ENCODE measurements at places on chromosomes 4 and X. TPM values are rescaled to one million over a fixed set of nuclear protein-coding genes. Genes with fewer than 3 reads are reported as not detected.

Gene ZXDA
- 5.3 TPM for total RNA-seq

Gene WDR17
- total RNA-seq = 0.63 TPM

Gene RAB39B
- 0.55 TPM for total RNA-seq

- H3K4me1 ChIP-seq = no peaks in the 10 kb centered on the region
- no peak overlapping the region for H3K27ac ChIP-seq
- H3K27me3 ChIP-seq = no peaks in the 10 kb centered on the region
Observed at GRCh38 chr4:183591301-183591700, 67.7 kb downstream of the RWDD4 start.

DNA sequence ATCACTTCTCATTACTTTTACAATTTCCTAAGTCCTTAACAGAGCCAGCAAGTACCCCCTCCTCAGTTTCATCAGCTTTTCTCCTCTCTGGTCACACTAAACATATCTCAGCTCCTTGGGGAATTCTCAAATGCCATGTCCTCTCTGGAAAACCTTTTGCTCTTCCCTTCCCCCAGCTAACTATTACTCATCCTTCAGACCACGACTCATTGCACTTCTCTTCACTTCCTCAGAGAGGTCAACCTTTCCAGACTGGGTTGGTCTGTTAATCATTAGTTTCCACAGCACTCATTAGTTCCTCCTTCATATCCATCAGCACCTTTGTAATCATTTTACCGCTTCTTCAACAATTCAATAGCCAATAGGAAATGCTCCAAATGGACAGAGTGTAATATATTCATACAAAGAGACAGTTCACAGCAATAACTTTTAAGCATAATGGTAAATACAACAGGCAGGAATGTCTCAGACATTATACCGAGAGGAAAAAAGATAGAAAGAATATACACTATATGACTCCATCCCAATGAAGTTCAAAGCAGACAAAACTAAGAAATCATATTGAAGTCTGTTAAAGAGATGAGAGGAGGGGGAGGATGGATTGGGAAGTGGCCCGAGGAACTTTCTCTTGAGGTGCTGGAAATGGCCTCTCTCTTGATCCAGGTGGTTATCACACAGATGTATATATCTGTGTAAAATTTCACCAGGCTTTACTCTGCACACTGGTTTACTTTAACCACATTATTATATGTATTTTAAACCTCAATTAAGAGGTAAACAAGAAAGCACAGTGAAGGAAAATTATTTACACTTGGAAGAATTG is 39.6 kb downstream of the DDX60L start:
- H3K36me3 ChIP-seq = no peaks in the 10 kb centered on the region
- H3K4me3 ChIP-seq = no peak overlapping the region
- H3K27ac ChIP-seq = no peak overlapping the region
- H3K4me1 ChIP-seq = no peaks in the 10 kb centered on the region
- no peak for DNase-seq

GRCh38 chr4:154164931-154165839 is 326.4 kb downstream of the DCHS2 start:
- H3K27me3 ChIP-seq = no peaks in the 10 kb centered on the region
- H3K4me1 ChIP-seq = no peaks in the 10 kb centered on the region
- H3K4me3 ChIP-seq = no peak overlapping the region
- DNase-seq = peak; percentile 64
- H3K36me3 ChIP-seq = no peaks in the 10 kb centered on the region

DNA sequence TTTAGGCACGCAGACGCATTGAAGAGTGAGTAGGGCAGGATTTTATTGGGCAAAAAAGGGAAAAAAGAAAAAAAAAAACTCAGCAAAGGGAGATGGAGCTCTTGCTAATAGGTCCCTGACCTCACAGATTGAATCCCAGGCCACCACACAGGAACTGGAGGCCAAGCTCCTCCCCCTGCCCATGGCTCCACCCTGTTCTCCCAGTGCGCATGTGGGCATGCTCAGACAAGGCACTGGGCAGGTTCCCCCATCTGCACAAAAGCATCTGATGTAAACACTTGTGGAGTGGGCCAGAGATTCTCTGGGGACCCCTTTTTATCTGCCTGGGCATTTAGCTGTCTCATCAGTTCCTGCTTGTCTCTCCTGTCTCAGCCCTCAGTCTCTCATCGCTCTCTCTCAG is 9.5 kb downstream of the FRMD7 start:
- H3K27me3 ChIP-seq = no peaks in the 10 kb centered on the region
- no peaks in the 10 kb centered on the region for H3K36me3 ChIP-seq
- H3K27ac ChIP-seq = no peak overlapping the region
- DNase-seq = no peak

DNA sequence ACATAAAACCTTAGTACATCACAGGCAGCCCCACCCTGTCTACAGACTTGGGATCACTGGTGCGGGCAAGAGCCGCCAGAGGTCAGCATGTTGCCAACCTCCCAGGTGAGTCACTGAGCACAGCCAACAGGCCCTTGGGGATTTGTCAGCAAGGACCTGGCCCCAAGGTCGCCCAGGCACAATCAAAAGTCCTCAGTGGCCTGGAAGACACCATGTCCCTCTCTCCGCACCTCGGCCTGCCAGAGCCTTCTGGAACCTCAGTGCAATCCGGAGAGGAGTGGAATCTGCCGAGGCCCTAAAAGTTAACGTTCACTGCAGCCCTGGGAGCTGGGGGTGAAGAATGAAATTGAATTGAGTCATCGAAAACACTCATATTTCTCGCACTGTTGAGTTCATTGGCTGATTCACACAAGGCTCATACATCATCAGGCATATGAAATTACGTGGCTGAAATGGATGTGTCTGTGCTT is 74.3 kb downstream of the WFS1 start:
- H3K36me3 ChIP-seq = no peaks in the 10 kb centered on the region
- no peaks in the 10 kb centered on the region for H3K4me1 ChIP-seq
- DNase-seq = no peak
- no peaks in the 10 kb centered on the region for H3K27me3 ChIP-seq
- H3K4me3 ChIP-seq = no peak overlapping the region
- no peak overlapping the region for H3K27ac ChIP-seq

- no peak overlapping the region for H3K4me3 ChIP-seq
- no peak overlapping the region for H3K27ac ChIP-seq
- DNase-seq = no peak
- H3K36me3 ChIP-seq = no peaks in the 10 kb centered on the region
- no peaks in the 10 kb centered on the region for H3K27me3 ChIP-seq
- no peaks in the 10 kb centered on the region for H3K4me1 ChIP-seq
Observed at GRCh38 chr4:154877110-154877760, 96.2 kb downstream of the RBM46 start.

Data from right atrium auricular region (tissue), 2 donors.